Right cardiac atrium (tissue), 5 donors: ENCODE measurements at places on chromosomes 1 and 21. TPM values are rescaled to one million over a fixed set of nuclear protein-coding genes. Genes with fewer than 3 reads are reported as not detected.

Gene SRGAP2
- 37.0 TPM for total RNA-seq

Gene JAM2
- total RNA-seq = 32.9 TPM

Gene SPAG17
- not detected for total RNA-seq

Gene KMO
- 0.65 TPM for total RNA-seq

Gene STRIP1
- total RNA-seq = 20.5 TPM

Gene LCE1A
- not detected for total RNA-seq

Gene SHE
- 23.8 TPM for total RNA-seq

Gene COL11A1
- total RNA-seq = not detected

Gene CLCA4
- total RNA-seq = not detected

Gene APOBEC4
- total RNA-seq = 0.09 TPM

Gene OR2T33
- not detected for total RNA-seq

Gene SLC66A1
- total RNA-seq = 7.3 TPM

Gene KPRP
- not detected for total RNA-seq

Gene MAP10
- 4.3 TPM for total RNA-seq

Gene PLEKHM2
- total RNA-seq = 73.4 TPM

Gene MANEAL
- total RNA-seq = 0.69 TPM

Gene ESRRG
- 44.6 TPM for total RNA-seq

Gene HMCN1
- 17.1 TPM for total RNA-seq

Gene CNKSR1
- 1.8 TPM for total RNA-seq

Gene GJA8
- not detected for total RNA-seq

Gene CAPN8
- not detected for total RNA-seq

Gene SLC5A9
- 1.1 TPM for total RNA-seq
